ENCODE measurements at places on chromosomes 7 and 10.

- DNase-seq, result no peak
Measured at GRCh38 chr7:75881436-75882095, 2.7 kb downstream of the RHBDD2 start.

DNA sequence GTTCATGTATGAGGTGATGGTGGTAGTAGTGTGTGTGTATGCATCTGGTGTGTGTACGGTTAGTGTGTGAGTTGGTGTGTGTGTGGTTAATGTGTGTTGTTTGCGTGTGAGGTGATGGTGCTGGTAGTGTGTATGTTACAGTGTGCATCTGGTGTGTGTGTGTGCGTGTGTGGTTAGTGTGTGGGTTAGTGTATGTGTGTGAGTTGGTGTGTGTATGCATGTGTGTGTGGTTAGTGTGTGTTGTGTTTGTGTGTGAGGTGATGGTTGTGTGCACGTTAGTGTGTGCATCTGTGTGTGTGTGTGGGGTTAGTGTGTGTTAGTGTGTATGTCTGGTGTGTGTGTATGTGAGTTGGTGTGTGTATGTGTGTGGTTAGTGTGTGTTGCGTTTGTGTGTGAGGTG, 153.0 kb downstream of the ACTR3B start:
- DNase-seq, result no peak

- DNase-seq, result no peak
Measured at GRCh38 chr7:92485267-92485892, 7.6 kb upstream of the ERVW-1 start.

GRCh38 chr7:2997014-2997413, 46.7 kb downstream of the CARD11 start:
- DNase-seq, result no peak

DNA sequence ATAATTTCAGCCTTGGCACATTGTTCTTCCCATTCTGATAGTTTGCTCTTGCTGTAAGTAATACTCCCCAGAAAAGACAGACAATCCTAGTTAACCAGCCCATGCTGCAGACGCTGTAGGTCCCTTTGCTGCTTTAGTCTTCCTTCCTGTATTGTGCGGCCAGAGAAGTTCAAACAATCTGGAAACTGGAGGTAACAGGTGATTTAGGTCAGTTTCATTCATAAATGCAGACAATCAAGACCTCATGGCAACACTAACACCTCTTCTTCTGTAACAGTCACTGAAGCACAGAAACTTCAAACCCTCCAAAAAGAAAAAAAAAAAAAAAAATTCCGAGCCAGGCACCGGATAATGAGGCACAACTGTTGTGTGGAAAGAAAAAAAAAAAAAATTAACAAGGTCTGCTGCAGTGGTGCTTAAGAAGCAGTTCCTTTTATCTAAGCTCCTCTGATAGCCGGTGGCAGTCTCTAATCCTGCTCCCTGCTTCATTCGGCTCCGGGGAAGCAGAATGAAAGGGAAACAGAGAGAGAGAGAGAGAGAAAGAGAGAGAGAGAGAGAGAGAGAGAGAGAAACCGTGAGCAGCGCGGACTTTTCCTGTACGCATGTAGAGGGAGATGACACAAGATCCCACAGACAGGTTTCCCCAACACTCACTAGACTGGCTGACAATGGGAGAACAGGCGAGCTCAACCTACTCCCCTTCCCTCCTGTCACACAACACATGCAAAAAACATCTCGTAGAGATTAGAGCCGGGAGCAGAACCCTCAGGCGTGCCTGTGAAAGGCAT, at the start of gene SEMA3A:
TSS of gene SEMA3A (minus strand) at position 306 of the 788 bp plus-strand sequence. CDS start at position 103, 203 bp downstream.
- peak; percentile 50 for DNase-seq

- DNase-seq, result no peak
Measured at GRCh38 chr7:21361413-21362125, 66.3 kb upstream of the SP4 start.

DNA sequence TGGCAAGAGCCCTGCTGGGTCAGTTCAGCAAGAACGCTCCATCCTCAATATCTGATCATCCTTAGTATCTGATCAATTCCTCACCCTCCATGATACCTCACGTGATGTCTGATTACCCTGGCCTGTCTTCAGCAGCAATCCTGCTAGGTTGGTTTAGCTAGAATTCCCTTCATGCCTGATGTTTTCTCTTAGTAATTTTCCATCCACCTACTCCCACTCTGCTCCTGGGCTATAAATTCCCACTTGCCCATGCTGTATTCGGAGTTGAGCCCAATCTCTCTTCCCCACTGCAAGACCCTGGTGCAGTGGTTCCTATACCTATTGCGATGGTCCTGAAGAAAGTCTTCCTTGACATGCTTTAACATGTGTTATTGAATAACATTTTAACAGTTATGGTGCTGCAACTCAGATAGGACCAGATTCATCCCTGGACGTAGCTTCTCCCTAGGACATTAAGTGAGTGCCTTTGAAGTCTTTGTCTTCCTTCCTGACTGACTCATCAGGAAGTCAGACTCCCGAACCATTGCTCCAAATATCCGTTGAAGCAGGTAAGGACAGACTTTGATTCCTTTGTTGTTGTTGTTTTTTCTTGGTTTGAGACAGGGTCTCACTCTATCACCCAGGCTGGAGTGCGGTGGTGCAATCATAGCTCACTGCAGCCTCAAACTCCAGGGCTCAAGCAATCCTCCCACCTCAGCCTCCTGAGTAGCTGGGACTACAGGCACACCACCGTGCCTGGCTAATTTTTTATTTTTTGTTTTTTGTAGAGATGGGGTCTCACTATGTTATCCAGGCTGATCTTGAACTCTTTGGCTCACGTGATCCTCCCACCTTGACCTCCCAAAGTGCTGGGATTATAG, 29.4 kb upstream of the CLDN3 start:
- no peak for DNase-seq

- no peak for DNase-seq
Measured at GRCh38 chr7:106562711-106563366, 98.1 kb downstream of the CCDC71L start.

DNA sequence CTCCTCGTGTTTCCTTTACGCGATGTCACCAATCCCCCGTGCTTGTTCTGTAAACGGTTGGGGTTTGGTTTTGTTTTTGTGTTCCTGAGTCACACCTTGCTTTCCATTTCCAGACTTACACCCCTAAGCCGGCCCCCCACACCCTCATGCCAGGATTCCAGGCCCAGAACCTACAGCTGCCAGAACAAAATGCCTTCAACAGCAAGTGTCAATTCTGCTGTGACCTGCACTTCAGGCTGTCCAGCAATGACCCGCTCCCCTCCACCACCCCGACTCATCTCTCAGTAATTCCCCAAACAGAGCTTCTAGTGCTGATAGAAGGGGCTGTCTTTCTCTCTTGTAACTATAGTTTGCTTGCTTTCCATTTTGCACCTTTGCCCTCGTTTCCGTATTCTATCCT, 722.1 kb upstream of the CELF2 start:
- no peak for DNase-seq

GRCh38 chr10:69407621-69408301, 9.0 kb downstream of the TACR2 start:
- DNase-seq, result no peak

GRCh38 chr10:59508296-59508695, 145.9 kb upstream of the FAM13C start:
- DNase-seq, result no peak

DNA sequence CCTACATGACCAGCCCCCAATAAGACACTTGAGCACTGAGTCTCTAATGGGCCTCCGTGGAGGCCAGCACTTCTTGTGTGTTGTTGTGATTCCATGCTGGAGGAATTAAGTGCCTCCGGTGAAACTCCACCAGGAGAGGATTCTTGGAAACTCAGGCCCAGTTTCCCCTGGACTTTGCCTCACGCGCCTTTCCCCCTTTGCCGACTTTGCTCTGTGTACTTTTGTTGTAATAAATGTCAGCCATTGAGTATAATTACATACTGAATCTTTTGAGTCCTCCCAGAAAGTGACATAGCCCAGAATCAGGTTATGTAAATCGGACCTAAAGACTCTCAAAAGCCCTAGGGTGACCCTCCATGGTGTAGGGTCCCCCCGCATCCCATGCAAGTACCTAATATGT, 82.4 kb downstream of the DLG5 start:
- DNase-seq, result no peak

GRCh38 chr7:111527545-111527944, 34.7 kb downstream of the IMMP2L start:
- DNase-seq, result no peak

- DNase-seq, result no peak
Measured at GRCh38 chr7:31084226-31084625, 32.1 kb downstream of the ADCYAP1R1 start.

GRCh38 chr10:101225846-101226421, 3.3 kb downstream of the LBX1 start:
- no peak for DNase-seq

DNA sequence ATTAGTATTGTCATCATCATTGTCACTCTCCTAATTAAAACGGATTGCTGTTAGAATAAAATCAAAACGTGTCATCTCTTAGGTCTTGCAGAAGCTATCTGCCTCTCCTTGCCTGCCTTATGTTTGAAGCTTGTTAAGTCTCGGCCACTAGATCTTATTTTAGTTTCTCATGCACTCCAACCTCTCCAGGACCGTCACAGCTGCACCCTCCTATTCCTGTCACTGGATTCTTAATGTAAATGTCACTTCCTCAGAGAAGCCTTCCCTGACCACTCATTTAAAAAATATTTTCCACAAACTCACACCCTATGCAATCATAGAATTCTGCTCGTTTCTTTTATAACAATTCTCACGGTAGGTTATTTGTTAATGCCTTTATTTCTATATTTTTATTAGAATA, 103.9 kb upstream of the DKK1 start:
- no peak for DNase-seq

DNA sequence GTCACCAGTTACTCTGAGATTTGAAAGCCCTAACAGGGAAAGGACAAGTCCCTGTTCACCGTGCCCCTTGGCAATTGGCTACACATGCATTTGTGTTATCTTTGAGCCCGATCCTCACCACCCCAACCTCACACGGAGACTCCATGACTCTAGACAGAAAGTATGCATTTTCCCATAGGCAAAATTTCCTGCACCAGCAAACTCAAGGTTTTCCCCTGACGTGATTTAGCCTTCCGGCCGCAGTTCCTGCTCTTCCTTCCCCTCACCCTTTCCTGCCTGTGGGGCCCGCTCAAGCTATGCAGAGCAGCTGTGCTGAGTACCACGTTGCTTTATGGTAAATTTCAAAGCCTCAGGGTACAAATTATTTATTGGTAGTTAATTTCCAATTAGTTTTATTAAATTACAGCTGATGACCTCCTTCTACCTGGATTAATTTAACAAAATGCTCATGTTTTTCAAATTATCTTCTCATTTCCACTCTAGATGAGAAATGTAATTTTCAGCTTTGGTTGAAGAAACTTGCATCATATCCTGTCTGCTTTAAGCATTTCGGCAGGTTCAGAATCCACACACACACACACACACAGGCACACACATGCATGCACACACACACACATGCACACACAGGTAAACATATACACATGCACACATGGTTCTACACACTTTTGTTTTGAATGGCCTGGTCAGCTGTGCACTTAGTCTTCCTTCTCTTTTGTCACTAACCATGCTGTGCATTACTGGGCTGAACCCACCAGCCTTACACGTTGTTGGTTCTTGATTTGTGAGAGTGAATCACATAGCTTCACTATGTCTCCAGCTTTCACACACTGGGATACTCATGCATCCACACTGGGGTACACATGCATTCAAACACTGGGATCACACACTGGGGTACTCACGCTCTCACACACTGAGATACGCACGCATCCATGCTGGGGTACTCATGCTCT, 283.1 kb upstream of the PITRM1 start:
- DNase-seq, result no peak

DNA sequence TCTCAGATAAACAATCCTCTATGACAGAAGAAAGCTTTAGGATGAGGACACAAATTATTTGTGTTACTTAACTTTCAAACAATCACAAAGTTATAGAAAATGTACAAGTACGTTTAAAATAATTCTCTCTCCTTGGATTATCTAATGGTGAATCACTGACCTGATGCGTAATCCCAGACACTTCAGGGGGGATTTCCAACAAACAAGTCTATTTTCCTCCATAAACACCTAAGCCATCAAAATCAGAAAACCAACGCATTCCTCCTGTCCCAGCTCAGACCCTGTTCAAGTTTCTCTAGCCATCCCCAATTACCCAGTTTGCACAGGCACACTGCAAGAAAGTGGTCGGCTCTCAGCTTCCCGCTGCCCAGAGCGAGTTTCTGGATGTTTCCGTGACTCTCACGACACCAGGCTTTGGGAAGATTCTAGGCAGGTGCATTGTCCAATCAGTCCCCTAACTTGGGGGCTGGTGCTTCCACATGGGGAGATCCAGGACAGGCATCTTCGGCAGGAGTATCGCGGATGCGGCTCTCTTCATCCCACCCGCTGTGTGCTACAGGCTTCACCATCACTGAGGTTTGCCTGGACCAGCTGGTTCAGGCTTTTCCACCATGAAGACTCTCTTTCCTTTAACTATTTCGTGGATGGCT, 200.0 kb downstream of the ZMYND11 start:
- DNase-seq, result no peak

DNA sequence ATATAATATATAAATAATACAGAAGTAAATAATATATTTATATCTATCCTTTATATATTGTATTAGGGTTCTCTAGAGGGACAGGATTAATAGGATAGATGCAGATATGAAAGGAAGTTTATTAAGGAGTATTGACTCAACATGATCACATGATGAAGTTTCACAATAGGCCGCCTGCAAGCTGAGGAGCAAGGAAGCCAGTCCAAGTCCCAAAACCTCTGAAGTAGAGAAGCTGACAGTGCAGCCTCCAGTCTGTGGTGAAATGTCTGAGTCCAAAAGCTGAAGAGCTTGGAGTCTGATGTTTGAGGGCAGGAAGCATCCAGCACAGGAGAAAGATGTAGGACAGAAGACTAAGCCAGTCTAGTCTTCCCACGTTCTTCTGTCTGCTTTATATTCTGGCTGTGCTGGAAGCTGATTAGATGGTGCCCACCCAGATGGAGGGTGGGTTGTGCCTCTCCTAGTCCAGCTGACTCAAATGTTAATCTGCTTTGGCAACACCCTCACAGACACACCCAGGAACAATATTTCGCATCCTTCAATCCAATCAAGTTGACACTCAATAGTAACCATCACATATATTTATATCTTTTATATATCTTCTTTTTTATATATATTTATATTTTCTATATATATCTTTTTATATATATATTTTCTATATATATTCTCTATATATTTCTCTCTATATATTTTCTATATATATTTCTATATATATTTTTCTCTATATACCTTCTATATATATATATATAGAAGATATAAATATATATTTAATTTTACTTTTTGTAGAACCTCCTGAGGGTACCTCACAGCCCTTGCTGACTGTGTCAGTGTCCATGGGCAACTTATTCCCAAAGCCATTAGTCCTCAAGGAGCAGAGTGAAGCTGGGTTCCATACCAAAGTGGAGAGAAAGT, 24.6 kb upstream of the AKR1B10 start:
- no peak for DNase-seq

- no peak for DNase-seq
Measured at GRCh38 chr10:117539903-117540639, 2.5 kb upstream of the EMX2 start.

- no peak for DNase-seq
Measured at GRCh38 chr7:101823096-101823495, 5.7 kb downstream of the CUX1 start.

GRCh38 chr7:131636092-131636491, 79.7 kb upstream of the PODXL start:
- no peak for DNase-seq

- DNase-seq, result no peak
Measured at GRCh38 chr10:124697837-124698544, 46.2 kb downstream of the FAM53B start.

GRCh38 chr10:70333268-70333667, 49.2 kb downstream of the LRRC20 start:
- no peak for DNase-seq
